Left hindlimb (tissue), 1 donor: ENCODE measurements at places on chromosomes 5 and 9.

DNA sequence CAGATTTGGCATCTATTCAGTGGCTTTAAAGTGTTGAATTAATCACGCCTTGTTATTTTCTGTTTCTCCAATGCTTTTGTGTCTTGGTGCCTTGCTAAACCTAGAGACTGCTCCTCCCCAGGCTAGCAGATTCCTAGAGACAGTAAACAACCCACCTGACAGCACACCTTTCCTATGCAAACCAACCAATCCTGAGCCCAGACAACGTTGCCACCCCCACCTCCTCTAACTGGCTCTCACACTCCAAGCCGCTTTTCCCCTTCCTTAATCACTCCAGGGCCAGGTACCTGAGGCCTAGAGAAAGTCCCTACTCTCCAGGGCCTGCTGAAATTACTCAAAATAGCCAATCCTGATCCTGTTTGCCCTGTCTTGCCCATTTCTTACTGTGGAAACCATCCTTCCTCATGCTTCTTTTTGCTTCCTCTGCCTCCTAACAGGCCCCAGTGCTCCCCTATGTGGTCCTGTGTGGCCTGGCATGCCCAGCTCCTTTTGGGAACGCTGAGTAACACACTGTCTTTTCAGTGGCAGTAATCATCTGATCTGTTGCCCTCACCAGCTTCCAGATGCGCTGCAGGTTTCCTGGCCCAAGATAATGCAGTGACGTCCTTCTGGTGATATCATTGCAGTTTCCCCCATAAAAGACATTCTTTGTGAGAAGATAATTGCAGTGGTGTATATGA lies 53.4 kb downstream of the GAS1 start:
- DNase-seq, result no peak

DNA sequence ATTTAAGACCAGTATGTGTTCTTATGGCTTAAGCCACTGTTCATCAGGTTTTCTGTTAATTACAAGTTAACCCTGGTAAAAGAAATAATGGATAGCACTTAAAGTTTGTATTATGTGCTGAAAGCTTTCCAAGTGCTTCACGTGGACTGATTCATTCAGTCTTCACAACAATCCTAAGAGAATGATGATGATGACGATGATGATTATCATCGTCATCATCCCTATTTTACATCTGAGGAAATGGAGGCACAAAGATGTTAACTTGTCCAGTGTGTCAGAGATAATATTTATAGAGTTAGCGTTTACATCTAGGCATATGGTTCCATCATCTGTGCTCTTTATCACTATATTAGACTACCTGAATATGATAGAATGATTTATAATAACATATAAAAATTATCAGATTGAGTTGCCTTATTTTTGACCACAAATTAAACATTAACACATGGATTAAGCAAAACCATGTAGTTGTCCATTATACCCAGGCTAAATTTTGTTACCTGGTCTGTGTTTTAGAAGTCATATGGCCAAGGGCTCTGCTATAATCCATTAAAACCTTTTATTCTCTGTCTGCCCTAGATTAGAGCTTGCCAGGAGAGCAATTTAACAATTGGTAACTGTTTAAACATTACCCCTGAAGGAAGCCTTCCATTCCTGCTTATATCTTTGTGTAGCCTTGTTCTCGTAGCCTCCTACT lies 102.3 kb upstream of the MAP3K1 start:
- no peak for DNase-seq

DNA sequence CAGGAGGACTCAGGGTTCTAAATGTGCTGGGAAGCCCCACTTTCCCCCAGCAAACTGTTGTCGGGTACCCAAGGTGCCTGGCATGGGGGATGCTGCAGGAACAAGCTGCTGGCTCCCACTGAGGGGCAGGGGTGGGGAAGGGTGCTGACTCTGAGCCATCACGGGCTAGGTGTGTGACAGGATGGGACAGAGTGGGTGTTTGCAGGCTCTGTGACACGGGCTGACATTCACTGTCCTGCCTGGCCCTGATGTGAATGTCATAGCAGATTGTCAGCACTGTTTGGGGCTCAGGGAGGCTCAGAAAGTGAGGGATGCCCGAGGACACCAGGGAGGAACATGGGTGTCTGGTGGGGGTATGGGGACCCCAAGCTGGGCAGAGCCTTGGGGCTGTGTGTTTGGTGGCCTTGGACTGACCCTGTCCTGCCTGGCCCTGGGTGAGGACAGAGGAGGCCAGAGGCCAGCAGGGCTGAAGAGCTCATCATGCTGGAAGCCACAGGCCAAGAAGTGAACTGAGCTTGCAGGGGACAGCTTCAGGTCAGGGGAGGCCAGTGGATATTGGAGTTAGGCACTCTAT lies 20.6 kb downstream of the WNK2 start:
- DNase-seq, result no peak

DNA sequence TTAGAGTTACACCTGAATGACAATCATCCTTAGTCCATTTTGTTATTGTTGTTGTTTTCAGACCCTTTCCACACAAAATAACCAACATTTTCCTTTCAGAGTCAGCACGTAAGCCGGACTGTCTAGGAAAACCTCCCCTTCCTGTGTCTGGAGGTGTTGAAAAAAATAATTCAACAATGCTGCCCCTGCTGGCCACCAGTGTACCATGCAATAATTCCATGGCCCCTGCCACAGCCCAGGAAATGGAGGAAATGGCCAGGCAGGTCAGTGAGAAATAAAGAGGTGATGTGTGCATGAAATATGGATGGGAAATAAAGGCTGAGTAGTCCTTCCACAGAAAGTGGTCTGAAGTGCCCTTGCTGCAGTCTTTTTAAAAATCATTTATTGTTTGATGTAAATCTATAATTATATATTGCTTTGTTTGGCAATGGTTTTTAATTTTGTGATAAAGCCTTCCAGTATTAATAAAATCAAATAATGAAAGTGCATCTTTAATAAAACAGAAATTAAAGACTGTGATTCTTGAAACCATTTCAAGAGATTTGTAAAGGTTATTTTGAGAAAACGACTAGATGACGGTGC lies 152.8 kb upstream of the PAPPA start:
- no peak for DNase-seq

DNA sequence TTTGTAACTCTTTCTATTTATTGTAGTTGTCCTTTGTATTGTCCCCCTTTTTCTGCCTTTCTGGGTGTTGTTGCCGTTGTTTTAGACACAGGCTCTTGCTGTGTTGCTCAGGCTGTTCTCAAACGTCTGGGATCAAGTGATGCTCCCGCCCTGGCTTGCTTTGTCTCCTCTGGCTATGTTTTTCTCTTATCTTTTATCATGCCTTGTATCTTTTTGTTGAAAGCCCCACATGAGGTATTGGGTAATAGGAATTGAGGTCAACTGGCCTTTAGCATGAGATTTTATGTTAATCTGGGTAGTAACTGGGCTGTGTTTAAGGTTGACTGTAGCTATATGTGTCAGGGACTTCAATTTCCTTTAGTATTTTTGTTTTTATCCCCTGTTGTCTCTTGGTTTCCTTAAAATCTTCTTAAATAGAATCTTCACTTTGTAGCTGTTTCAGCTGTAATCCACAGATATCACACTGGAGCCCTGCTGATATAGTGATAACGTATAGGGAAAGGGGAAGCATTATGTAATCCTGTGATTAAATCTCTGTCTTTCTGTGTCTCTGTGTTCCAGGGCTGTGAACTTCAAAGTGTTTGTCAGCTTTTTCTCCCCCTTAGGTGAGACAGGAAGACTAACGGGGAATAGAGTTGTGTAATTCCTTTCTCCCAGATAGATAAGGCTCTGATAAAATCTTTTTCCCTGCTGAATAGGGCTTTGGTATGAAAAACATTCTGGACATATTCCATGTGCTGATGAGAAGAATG lies 25.9 kb upstream of the CACNA1B start:
- no peak for DNase-seq

DNA sequence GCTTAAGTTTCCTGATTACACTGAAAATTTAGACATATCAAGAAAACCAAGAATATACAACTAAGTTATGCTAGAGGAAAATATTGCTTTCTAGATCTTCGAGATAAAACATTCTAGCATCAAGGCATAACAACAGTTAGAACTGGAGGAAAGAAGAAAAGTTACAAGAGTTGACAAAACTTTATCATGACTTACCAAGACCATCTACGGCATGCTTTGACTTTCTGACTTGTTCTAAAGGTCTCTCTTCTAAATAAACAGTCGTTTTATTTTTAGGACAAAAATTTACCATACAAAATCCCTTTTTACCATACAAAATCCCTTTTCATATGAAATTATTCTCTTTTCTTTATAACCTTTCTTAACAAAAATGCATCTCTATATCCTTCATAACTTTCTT lies 1110.1 kb upstream of the CDH10 start:
- DNase-seq, result no peak

- no peak for DNase-seq
Measured at GRCh38 chr9:128203024-128203706, at the start of gene DNM1. Gene DNM1, plus strand, starts transcription at chr9:128203379. Its CDS starts 92 bp downstream, at chr9:128203471.

DNA sequence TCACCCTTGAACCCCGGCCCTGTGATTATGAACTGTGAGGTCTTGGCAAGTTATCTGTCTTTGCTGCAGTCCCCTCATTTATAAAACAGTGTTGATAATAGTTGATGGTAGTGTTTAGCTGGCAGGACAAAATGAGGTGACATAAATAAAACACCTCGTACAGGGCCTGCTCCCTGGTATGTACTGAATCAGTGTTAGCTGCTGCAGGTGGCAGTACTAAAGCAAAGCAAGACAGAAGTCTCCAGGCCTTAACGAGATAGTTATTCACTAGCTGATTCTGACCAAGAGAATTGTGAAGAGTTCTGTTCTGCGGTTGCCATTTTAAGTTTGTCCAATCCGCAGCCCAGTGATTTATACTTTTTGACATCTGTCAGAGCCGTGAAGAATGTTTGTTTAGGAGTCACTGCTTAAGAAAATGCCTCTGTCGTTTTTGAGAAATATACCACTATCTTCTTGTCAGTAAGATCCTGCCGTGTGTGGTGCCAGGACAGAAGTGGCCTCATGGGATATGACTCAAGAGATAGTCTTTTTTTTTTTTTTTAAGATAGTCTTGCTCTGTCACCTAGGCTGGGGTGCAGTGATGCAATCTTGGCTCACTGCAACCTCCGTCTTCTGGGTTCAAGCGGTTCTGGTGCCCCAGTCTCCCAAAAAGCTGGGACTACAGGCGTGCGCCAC lies 75.9 kb downstream of the KDM4C start:
- DNase-seq, result no peak

GRCh38 chr5:154484393-154485095 lies 6.5 kb upstream of the HAND1 start:
- no peak for DNase-seq

DNA sequence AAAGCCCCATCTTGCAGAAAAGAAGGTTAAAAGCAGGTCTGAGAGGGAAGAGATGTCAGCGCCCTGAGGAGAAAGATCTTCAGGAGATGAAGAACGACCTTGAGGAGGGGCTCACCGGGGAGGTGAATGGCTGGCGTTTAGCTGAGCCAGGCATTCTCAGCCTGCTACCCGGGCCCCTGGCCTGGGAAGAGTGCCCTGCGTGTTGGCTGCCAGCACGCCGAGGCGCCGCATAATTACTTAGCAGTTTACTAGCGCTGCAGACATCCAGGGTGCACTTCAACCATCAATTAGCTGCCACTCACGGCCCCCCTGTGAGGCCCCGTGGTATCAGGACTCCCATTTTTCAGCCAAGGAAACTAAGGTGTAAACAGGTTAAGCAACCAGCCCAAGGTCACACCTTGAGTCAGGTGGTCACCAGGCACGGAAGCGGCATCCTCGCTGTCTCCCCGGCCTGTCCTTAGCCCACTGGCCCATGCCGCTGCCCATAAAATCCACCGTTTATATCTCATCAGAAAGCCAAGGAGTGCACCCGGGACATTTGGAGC lies 551.9 kb downstream of the BNC2 start:
- DNase-seq, result no peak

- no peak for DNase-seq
Measured at GRCh38 chr5:60514152-60514551, 185.8 kb downstream of the DEPDC1B start.

DNA sequence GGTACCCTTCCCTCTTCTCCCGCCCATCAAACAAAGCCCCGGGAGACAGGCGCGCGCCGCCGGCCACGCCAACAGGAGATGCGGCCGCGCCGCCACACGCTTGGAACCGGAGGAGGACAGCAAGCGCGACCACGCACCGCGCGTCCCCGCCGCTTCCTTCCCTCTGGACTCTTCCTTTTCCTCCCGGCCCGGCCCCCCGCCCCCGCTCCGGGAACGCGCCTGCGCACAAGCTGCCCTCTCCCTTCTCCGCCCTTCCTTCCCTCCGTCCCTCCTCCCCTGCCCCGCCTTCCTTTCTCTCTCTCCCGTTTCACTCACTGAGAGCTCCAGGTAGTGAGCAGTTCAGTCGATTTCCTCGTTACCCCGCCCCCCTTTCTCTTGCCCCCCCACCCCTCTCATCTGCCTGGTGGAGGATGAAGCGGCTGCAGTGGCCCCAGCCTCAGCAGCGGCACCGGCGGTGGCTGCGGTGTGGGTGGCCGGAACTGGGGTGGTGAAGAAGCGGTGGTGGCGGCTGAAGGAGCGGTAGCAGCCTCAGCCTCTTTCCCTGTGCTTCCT lies at the start of gene RASA1:
RASA1 (plus strand) TSS at position 310 of the 552 bp plus-strand sequence. CDS start 569 bp downstream, outside the sequence.
- peak; percentile 98 for DNase-seq

DNA sequence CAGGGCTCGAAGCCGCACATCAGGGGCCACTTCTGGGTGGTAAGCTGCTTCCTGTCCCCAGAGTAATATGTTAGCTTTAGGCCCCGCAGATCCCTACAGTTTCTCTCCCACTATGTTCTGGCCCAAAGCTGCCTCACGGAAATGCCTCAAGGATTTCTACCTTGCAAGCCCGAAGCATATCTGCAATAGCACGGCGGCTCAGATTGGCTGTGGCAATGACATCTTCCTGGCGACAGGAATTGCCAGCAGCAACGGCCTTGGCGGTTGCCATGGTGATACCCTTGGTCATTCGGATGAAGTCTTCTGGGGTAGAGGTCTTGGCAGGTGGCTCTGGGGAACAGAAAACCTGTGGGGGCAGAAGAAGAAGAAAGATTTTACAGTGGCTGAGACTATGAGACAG lies 10.3 kb upstream of the TPM2 start:
- DNase-seq, result no peak

GRCh38 chr9:106307670-106308069 lies 555.3 kb upstream of the ZNF462 start:
- DNase-seq, result no peak

DNA sequence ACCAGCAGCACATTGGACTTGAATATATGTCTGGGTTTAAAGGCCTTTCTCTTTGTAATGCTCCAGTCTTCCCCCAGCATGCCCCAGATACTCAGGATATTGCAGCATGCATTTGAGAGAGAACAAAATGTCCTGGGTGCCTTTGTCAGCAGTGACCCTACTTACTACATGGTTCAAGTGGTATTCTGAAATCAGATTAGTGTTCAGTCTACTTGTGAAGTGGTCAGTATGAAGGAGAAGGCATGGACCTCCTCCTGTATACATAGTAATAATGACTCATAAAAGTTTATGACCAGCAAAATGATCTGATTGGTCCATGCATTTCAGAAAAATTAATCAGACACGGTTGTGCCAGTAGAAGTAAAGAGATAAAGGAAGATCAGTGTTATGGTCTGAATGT lies 25.4 kb downstream of the GPR21 start:
- no peak for DNase-seq
